GM03348 (cell line): ENCODE measurements at places on chromosomes 1 and 21.
A peak's percentile ranks its signal among the peaks of the same experiment; 100 is the strongest.

- no peak for DNase-seq
These were observed 52.5 kb downstream of the RASAL2 start for GRCh38 chr1:178146436-178146835.

GRCh38 chr1:245156041-245156735 is 1.4 kb downstream of the KIF26B start:
- peak; percentile 97 for DNase-seq

GRCh38 chr1:177163844-177164379 is 600 bp downstream of the ASTN1 start:
- no peak for DNase-seq

GRCh38 chr1:160951443-160952128 is 3.0 kb downstream of the ITLN2 start:
- peak; percentile 67 for DNase-seq

DNA sequence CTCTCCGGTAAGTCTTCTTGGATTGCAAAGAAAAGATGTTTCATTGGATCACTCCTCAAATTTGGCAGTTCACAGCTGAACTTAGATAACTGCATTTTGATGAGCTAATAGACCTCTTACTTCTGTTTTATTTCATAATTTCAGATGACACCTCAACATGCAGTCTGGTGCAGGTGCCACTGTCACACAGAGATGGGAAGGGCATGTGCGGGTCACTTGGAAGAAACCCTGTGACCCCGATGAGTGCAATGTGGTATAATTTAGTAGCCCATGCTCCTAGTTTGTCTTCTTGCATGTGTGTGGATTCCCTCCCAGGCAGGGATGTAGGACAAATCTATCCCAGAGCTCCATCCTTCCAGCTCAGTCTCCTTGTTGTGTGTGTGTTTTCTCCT is 481 bp upstream of the SLAMF1 start:
- DNase-seq, result no peak

- no peak for DNase-seq
These were observed 4.9 kb downstream of the SLAMF8 start for GRCh38 chr1:159831412-159832141.

DNA sequence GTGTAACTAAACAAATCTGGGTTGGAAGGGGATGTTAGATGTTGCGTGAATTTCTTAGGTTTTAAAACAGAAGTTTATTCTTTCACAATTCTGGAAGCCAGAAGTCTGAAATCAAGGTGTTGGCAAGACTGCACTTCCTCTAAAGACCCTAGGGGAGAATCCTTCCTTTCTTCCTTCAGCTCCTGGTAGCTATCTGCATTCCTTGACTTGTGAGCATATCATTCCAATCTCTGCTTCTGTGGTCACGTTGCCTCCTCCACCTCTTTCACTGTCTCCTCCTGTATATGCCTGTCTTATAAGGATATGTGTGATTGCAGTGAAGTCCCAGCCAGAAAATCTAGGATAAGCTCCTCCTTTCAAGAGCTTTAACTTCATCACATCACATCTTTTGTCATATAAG is 7.7 kb downstream of the CHRM3 start:
- DNase-seq, result no peak

- DNase-seq, result no peak
These were observed 6.5 kb upstream of the HTR6 start for GRCh38 chr1:19658186-19658585.

GRCh38 chr1:162080472-162081015 is 11.1 kb downstream of the NOS1AP start:
- DNase-seq, result no peak
